Activated T-helper 1 cell treated with anti-CD3 and anti-CD28 coated beads, Interleukin-2, amount 50 U/mL, for 16 hours (primary cell): ENCODE measurements at places on chromosomes 7 and 10.

DNA sequence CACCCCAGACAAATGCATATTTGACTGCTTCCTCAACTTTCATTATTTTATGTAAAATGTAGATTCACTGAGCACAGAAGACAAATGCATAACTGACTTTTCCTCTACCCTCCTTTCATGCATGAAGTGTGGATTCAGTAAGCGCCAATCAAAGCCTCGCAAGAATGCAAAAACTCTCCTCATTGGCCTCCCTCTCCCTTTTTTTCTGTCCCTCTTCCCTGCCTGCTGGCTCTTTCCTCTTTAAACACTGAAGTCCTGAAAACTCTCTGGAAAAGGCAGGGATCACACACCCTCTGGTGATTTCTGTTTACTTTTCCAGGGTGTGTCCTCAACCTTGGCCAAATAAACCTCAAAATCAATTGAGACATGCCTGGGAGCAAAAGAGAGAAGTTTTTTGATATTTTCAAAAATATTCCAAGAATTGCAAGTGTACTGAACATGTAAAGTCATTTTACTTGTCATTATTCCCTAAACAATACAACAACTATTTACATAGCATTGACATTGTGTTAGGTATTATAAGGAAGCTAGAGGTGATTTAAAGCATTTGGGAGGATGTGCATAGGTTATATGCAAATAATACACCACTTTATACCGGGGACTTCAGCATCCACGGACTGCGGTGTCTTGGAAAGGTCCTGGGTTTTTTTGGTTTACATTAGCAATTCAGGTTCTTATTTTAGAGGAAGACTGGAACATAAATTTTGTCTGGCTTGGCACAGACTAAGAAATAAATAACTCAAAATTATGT is 71.4 kb downstream of the SEC61G start:
- no peak for DNase-seq

DNA sequence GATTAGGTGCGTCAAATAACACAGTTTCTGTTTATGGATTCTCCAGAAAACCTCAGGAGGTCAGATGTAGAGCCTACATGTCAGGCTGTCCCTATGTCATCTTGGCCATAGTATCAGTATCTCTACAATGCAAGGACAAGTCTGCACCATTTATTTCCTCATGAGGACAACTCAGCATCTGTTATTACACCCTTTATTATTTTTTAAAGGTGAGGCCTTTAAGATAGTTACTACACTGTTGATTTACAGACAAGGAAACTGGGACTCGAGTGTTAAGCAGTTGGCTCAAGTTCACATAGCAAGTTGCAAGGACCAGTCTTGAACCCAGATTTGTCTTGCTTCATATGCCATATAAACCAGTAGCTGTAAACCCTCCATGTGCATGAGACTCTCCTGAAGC is 23.2 kb upstream of the PPA1 start:
- DNase-seq = no peak

- no peak for DNase-seq
These were observed 1021.3 kb downstream of the XPNPEP1 start for GRCh38 chr10:108901781-108902618.

- DNase-seq = no peak
These were observed 124.3 kb downstream of the DIP2C start for GRCh38 chr10:565146-565545.

GRCh38 chr10:13340626-13341376 is 7.3 kb downstream of the SEPHS1 start:
- no peak for DNase-seq

- DNase-seq = no peak
These were observed 34.6 kb downstream of the UBN2 start for GRCh38 chr7:139265673-139266072.

DNA sequence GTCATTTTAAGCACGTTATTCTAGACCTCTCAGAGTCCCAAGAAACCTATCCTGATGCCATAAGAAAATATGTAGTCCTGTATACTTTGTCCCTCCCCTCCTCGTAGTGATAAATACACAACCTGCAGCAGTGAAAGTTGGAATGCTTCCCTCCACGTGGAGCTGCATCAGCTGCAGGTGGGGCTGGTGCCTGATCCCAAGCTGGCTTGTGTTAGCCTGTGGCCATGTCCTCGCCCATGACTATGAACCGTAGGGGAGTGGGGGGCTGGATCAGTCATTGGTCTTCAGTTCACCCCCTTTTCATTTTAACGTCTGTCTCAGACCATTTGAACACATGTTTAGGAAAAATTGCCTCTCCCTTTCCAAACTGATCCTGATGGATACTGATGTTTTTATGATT is 171.4 kb upstream of the HABP2 start:
- no peak for DNase-seq

DNA sequence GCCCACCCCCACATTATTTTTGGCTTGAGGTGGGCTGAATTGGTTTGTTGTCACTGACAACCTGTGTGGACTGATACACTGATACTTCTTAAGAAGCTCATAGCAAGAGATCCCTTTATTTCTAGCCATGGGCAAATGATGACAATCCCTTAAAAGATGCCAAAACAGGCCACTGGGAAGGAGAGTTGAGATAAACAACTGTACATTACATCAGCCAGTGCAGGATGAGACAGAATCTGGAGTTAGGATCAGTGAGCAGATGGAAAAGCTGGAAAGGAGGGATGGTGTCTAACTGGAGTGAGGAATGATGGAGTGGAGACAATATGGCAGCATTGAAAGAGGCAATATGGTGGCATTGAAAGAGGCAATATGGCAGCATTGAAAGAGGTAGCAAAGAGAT is 195.9 kb upstream of the LYZL2 start:
- no peak for DNase-seq

DNA sequence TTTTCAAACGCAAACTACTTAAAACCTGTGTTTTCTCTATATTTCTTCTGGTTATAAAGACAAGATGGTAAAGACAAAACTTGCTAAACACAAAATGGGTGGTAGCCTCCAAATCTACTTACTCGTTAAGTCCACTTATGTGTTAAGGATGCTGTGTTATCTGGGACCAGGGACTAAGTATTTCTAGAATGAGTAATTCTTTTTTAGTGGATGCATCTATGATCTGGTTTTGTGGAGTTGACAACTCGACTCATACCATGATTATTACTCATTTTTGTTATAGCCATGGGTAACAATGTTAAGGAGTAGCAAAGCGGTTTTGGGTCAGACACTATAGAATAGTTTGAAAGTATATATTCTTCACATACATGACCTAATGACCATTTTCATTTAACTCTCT is 239.5 kb upstream of the FOXP2 start:
- DNase-seq = no peak

- DNase-seq = no peak
These were observed 1.1 kb upstream of the HSPA12A start for GRCh38 chr10:116743266-116744064.

DNA sequence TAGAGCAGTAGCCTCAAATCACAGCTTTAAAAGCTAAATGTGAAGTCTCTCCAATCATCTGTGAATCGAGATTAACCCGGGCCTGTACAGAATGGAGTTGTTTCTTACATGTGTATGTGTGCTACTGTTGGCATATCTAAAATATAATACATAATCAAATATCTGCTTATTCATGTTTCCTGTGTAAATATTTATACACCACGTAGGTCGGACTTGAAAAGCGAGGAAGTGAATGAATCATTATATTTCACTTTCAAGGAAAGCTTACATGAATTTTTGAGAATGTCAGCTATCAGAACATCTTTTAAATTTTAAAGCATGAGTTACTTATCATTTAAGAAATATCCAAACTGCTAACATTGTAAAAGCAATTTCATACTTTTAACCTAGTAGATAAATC is 233.3 kb downstream of the SLC25A13 start:
- no peak for DNase-seq

DNA sequence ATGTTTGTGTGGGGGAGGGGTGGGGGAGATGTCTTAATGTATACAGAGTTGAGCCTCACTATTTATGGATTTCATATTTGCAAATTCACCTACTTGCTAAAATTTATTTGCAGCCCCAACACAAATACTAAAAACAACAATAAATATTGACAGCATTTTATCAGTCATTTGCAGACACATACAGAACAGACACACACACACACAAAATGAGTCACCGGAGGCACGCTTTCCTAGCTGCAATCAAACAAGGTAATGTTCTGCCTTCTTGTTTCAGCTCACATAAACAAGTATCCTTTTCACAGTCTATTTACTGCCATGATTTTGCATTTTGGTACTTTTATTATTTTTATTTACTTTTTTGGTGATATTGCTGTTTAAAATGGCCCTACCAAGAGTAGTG is 88.5 kb downstream of the IPMK start:
- DNase-seq = no peak

DNA sequence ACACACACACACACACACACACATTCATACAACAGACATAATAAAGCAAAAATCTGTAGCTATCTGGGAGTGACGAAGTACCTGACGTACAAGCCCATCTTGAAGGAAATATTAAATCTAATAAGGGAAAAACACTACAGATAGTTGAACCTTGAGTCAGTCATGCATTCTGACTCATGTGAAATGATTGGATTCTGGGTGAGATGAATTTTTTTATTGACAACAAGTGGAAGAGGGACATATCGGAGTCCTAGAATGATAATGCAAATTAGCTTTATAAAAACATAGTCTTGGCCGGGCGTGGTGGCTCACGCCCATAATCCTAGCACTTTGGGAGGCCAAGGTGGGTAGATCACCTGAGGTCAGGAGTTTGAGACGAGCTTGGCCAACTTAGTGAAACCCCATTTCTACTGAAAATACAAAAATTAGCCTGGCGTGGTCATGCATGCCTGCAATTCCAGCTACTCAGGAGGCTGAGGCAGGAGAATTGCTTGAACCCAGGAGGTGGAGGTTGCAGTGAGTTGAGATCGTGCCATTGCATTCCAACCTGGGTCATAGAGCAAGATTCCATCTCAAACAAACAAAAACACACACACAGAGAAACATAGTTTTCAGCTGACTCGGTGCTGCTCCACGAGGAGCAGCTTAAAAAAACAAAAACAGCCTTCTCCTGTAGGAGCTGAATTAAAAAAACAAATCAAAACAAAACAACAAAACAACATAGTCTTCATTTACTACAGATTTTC is 154.4 kb upstream of the MKLN1 start:
- no peak for DNase-seq

GRCh38 chr7:30144657-30145306 is 10.0 kb downstream of the MTURN start:
- no peak for DNase-seq

- DNase-seq = no peak
These were observed 7.7 kb downstream of the CTBP2 start for GRCh38 chr10:125152450-125153368.

- no peak for DNase-seq
These were observed 20.4 kb downstream of the ZNF365 start for GRCh38 chr10:62394556-62395018.

- DNase-seq = no peak
These were observed 206.2 kb downstream of the ZNF365 start for GRCh38 chr10:62580396-62580795.

DNA sequence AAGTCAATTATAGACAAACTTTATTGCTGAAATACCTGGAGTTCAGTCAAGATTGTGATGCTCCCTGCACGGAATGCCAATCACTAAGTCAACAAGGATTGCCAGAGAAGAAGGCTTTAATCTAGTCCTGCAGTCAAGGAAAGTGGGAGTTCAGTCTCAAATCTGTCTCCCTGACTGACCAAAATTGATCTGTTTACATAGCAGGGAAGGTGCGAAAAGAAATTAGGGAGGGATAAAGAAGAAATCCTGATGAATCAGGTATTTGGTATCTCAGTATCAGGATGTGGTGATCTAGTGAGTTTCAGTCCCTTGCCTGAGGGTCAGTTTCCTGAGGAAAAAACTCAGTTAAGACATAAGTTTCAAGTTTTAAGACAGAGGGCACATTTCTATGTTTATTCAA is 2.1 kb upstream of the AKR1D1 start:
- DNase-seq = no peak

- DNase-seq = no peak
These were observed 189.9 kb downstream of the PLPP4 start for GRCh38 chr10:120646738-120647456.

- DNase-seq = no peak
These were observed 100.4 kb upstream of the GLI3 start for GRCh38 chr7:42337225-42337905.

GRCh38 chr10:117590101-117590875 is 47.7 kb downstream of the EMX2 start:
- no peak for DNase-seq

- DNase-seq = no peak
These were observed 111.9 kb downstream of the ZMIZ1 start for GRCh38 chr10:79180414-79181221.

DNA sequence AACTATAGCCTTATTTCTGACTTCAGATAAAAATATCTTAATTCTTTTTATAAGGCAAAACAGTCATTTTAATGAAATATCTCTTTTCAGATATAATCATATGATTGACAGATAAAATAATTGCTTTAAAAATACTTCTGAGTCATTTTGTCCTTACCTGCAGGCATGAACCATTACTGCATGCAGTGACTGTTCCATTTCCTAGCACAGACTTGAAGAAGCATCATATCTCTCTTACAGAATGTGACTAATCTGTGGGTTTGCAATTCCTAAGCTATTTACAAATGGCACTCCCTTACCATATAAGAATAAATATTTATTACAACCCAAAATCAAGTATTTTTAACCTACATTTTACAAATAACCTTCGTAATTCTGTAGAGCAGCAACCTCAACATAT is 120.7 kb downstream of the SRPK2 start:
- DNase-seq = no peak

GRCh38 chr10:78907551-78908211 is 161.1 kb upstream of the ZMIZ1 start:
- DNase-seq = no peak

DNA sequence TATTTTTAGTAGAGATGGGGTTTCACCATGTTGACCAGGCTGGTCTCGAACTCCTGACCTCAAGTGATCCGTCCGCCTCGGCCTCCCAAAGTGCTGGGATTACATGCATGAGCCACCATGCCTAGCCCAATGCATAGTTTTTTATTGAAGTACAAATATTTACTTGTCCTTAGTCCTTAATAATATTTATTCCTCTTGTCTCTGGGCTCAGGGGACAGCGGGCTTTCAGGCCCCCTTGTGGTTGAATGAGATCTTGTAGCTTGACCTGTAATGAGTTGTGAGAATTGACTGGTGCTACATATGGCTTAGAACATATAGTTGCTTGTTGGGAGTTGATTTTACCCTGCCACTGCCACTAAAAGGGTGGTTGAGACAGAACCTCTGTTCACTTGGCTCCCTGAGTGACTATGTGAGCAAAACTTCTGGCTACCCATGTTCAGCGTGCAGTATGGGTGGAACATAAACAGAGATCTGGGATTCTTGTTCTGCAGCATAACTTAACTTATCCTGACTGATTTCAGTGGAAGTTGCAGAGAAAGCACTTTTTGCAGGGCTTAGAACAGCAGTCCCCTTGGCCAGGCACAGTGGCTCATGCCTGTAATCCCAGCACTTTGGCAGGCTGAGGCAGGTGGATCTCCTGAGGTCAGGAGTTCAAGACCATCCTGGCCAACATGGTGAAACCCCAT is 14.9 kb downstream of the CCL26 start:
- no peak for DNase-seq

DNA sequence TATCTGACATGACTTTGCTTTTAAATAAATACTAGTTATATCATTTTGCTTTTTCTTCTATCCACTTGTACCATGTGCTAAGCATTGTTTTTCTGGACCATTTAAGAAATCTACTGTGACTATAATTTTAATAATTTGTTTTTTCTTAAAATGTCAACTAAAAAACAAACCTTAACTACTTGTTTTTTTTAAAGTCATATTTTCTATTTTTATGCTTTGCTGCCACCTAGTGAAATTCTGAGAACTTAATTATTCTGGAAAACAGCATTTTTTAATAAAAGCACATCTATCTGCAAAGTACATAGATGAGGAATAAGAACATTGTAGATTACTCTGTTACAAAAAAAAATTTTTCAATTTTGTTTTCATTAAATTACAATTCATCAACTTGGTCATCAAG is 47.4 kb downstream of the ORC5 start:
- no peak for DNase-seq
